ENCODE measurements at places on chromosomes 11 and 22.

- no peak for DNase-seq
Measured at GRCh38 chr11:117839936-117840813, 15.6 kb upstream of the FXYD2 start.

DNA sequence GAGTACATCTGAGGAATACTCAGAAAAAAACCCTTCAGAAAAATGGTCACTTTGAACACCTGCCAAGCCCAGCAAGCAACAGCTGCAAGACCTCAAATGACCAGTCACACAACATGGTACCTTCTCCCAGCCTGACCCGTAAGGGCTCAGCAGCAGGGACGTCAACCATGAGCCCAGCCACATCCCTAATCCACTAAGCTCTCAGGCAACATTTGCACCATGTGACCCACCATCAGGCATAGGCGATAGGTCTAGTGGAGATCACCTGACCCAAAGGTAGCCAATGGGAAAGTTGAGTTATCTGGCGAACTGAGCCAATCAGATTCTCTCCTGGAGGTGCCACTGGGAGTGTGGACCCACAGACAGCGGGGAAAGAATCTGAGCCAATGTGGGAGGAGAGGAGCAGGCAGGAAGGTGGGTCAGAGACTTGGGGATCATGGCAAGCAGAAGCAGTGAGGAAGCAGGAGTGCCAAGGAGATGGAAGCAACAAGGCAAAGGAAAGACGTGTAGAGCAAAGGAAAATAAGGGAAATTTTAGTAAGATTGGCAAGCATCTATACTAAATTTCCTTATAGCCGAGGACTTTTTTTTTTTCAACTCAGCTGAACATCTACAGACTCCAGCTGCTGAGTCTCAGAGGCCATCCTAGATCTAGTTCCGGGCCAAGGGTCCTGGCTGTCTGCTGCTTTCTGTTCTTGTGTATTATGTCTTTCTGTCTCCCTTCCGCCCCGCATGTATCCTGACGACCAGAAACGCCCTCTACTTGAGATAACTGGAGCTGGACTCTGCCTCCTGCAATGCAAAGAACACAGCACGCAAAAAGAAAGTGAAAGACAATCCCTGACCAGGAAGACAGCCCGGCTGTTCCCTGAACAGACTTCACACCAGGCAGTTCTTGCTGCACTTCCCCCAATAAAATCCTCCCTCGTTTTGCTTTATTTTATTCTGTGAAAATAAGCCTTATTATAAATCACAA, 11.0 kb upstream of the PLAAT2 start:
- no peak for DNase-seq

- no peak for DNase-seq
Measured at GRCh38 chr22:30910358-30910757, 58.2 kb downstream of the MORC2 start.

DNA sequence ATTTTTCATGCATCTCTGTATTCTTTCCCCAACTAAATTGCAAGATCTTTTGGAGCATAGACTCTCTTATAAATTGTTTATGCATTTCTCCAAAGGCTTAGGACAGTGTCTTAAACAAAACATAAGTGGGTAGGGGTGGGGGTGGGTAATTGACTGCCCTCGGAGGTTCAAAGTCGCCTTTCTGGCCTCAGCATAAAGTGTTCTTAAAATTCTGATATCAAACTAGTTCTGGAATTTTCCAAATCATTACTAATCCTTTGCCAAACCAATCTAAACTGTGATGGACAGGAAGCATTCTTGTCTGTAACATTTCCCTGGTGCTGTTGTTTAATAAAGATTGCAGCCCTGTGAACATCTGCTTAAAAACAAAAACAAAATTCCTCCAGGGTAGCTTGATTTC, 61.8 kb upstream of the FAT3 start:
- no peak for DNase-seq

DNA sequence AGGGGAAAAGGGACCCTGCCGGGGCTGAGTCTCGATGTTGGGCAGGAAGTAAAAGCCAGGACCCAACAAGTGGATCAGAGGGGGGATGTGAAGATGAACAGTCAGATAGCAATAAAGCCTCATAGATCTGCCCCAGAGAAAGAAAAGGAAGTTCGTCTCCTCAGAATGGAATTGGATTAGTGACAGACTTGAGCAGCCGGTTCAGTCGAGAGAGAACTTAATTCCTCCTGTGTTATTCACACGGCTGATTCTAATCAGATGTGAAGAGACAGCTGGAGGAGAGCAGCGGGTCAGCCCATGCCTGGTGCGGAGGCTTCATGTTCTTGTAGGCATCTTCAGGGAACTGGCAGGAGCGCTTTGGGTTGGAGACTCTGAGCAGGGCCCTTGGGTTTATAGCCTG, 29.3 kb upstream of the CABP7 start:
- DNase-seq, result no peak

GRCh38 chr11:95867105-95867504, 56.8 kb downstream of the MTMR2 start:
- no peak for DNase-seq

GRCh38 chr11:78208257-78209165, 19.8 kb downstream of the USP35 start:
- no peak for DNase-seq

DNA sequence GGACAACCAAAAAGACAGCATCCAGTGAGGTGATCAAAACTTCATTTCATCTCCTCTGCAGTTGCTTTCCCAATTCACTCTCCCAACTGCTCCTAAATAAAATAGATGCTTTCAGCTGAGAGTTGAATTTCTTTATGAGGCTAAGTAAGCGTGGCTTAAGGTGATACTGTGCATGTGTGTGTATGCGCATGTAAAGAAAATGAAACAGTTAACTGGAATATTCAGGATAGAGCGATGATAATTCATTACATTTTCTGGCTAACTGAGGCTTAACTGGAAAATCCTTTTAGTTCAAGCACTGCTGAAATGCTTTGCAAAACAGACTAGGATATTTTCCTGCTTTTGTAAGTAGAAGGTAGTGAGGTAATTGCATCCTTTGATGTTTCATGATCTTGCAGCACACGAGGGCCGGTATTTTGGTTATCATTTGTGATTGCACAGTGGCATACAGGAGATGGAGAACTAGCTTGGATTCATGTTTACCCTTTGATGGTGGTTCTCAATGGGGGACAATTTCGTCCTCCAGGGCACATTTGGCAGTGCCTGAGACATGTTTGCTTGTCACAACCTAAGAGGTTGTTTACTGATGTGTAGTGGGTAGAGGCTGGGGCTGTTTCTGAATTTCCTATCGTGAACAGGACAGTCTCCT, 71.2 kb downstream of the ZBTB16 start:
- no peak for DNase-seq

- no peak for DNase-seq
Measured at GRCh38 chr11:103877221-103877620, 159.2 kb upstream of the DDI1 start.

GRCh38 chr11:133086518-133086917, 445.8 kb downstream of the OPCML start:
- no peak for DNase-seq

DNA sequence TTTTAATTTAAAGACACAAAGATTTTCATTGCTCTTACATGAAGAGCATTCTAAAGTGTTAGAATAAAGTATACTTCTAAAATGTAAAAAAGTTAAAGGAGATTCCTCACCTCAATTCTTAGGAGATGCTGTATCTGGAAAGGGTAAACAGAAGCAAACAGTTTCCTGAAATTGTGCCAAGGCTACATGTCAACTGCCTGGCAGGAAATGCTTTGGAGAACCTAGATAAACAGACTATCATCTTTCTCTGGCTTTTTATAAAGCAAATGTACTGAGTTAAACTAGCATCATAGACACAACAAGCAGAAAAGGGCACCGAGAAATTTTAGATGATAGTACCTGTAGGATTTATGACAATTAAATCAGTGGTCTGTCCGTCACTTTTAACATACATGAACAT, 24.7 kb upstream of the AKIP1 start:
- no peak for DNase-seq

DNA sequence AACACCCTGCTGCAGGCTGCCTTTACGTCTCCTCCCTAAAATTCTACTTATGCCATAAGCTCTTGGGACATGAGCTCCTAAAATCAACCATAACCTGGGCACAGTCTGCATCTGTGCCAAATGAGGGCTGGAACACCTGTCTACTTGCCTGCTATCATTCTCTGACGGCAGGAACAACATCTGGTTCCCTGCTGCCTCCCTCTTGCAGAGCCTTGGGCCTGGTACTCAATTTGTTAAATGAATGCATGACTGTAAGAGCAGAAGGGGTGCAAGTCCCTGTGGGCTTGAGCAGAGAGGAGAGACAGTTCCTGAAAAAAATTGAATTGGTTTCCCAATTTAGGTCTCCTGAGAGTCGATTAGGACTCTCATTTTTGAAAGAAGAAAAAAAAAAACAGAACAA, 66.7 kb upstream of the CSNK2A3 start:
- no peak for DNase-seq

DNA sequence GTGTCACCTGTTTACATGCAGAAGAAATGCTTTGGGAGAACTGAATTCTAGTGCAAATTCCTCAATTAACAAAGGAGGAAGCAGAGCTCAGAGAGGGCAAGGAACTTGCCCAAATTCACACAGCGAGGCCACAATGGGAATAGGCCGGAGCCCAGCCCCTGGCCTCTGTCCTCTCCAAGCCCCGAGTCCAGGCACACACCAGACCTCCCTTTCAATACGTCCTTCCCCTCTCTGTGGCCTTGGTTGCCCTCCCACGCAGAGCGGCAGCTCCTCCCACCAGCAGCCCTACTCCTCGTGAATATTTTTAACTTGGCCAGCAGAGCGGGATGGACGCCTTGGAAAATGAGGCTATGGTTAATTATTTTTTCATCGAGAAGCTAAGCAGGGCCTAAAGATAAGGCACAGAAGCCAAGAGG, 1.6 kb upstream of the CARD10 start:
- DNase-seq, result no peak

GRCh38 chr11:79439886-79440570, 802 bp downstream of the TENM4 start:
- no peak for DNase-seq

GRCh38 chr11:34978236-34979191, 62.1 kb downstream of the PDHX start:
- DNase-seq, result no peak

GRCh38 chr11:115674176-115674936, 170.1 kb upstream of the CADM1 start:
- DNase-seq, result no peak

- no peak for DNase-seq
Measured at GRCh38 chr11:111846063-111846462, 25.3 kb downstream of the ALG9 start.

DNA sequence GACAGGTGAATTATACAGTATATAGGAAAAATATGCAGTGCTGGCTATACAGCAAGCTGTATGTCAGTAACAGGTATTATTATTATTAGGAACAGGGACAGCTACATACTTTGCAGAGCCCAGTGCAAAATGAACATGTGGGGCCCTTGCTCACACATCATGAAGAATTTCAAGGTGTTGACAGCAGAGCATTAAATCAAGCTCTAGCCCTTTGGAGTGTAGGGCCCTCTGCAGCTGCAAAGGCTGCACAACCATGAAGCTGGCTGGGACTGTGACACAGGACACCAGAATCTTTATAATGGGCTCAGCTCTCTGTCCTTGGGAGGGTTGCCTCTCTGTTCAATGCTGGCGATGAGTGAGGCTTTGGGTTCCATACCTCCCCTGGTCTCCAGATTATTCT, 44.9 kb upstream of the DAGLA start:
- no peak for DNase-seq

DNA sequence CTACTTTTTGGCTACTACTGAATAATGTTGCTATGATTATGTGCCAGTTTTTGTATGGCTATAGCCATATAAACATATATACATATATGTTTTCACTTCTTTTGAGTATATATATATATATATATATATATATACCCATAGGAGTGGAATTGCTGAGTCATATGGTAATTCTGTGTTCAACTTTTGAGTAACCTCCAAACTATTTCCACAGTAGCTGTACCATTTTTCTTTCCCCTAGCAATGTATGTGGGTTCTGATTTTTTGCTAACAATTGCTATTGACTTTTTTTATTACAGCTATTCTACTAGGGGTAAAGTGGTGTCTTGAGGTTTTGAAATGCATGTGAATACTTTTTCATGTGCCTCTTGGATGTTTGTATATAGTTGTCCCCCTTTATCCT, 30.4 kb downstream of the CBL start:
- DNase-seq, result no peak

GRCh38 chr22:46381142-46381541, 45.6 kb downstream of the TRMU start:
- no peak for DNase-seq

GRCh38 chr11:86681483-86681756, 9.0 kb upstream of the ME3 start:
- DNase-seq, result no peak

DNA sequence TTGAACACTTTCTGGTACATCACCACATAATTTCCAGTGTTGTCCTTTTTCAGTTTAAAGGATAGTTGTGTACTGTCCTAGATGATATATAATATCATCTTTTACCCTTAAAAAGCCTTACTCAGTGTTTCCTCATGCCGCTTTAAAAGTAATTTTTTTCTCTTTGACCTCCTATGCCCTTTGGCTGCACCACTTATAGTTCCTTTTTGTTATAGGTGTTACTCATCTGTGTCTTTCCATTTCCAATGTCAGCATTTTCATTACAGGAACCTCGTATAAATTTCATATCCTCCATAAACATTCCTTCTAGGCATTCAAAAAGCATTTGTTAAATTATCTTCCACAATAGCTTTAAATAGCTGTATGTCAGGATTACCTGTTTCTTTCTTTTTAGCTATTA, 40.8 kb downstream of the USP47 start:
- no peak for DNase-seq

DNA sequence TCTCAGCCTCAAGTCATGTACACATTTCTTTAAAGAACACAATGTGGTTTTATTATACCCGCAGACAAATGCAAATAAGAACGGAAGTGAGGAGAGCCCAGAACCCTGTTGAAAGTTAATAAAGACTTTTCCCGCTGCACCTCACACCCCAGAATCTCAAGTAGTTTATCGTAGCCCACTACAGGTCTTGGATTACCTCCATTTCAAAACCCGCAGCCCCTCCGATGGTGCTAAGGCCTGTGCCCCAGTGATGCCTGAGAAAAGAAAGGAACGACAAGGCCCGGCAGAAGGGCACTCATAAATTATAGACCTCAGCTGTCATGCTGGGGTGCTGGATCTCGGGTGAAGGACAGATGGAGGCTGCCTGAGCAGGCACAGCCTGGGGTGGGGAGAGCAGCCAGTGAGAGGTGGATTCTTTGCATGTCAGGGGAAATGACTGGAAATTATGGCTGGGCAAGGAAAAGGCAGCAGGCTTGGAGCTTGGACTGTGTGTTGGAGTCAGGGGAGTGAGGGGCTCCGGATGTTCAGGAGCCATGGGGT, 354.1 kb downstream of the NTM start:
- no peak for DNase-seq

GRCh38 chr11:36394926-36395325, 98.8 kb downstream of the PRR5L start:
- DNase-seq, result no peak

DNA sequence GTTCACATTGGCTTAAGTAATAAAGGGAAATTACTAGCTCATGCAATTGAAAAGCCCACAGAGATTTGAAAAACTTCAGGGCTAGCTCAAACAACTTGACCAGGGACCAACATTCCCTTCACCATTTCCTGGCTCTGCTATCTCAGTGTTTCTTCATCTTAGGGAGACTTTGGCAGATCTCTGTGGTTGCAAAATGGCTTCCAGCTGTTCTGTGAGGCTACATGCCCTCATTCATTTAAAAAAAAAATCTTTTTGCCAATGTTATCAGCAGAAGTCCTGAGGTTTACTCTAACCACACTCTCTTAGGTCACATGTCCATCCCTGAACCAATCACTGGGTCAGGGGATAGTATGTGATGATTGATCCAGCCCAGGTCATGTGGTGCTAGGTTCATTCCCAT, 13.9 kb upstream of the RASSF10 start:
- no peak for DNase-seq

Measured in cortex of kidney (tissue), 1 donor.